ENCODE measurements at places on chromosomes 16 and 17.

- DNase-seq: peak; percentile 55
Measured at GRCh38 chr17:61389670-61390478, 9.8 kb upstream of the TBX2 start.

DNA sequence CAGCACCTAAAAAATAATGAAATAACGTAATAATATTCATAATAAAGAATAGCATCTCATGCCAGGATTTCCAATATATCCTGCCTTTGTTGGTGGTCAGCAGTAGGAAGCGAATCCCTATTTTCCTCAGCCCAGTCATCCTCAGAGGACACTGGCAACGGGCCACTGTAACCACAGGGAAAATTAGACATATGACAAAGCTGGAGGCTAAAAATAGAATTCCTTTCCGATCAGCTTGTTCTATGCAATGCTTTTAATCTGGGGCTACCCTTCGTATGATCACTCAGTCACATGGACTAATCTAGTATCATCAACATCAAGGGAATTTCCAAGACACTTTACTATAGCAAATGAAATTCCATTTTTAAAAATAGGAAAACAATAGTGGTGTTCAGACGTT is 246.9 kb upstream of the KCNJ16 start:
- DNase-seq: peak; percentile 63

DNA sequence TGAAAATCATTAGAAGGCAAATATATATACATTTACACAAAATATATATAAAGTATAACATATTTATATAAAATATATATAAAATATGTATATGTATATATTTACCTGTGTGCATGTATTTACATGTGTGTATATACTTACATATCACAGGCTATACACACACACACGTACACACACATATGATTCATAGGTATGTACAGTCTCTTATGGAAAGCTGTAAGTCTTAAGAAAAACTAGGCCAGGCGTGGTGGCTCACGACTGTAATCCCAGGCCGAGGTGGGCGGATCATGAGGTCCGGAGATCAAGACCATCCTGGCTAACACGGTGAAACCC is 14.7 kb downstream of the TOM1L2 start:
- DNase-seq: no peak

GRCh38 chr17:45101546-45101882 is 30.8 kb downstream of the PLCD3 start:
- no peak for DNase-seq

GRCh38 chr17:29575511-29576213 is 7.2 kb downstream of the TP53I13 start:
- DNase-seq: no peak

DNA sequence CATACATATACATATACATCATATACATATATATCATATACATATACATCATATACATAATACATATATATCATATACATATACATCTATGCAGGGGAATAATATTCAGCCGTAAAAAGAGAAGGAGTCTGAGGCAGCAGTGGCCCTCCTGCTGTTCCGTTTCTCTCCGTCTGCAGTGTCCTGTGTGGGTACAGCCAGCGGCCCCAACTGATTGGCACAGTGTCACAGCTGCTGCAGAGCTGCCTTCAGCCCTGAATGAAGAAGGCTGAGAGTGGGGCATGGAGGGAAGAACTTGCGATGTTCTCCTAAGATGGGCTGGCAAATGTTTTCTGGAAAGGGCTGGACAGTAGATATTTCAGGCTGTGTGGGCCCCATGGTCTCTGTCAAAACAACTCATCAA is 146.9 kb downstream of the SNX29 start:
- no peak for DNase-seq

- no peak for DNase-seq
Measured at GRCh38 chr17:3573246-3574100, 15.9 kb upstream of the TRPV3 start.

DNA sequence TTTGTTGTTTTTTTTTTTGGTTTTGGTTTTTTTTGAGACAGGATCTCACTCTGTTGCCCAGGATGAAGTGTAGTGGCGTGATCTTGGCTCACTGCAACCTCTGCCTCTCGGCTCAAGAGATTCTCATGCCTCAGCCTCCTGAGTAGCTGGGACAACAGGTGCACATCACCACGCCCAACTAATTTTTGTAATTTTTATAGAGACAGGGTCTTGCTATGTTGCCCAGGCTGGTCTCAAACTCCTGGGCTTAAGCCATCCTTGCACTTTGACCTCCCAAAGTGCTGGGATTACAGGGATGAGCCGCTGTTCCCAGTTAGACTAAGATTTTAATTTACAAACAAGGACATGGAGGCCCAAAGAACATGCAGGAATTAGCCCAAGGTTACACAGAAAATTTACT is 91.8 kb upstream of the NOL11 start:
- DNase-seq: no peak

All from EH (cell line).